ENCODE measurements at places on chromosomes 16 and 17. TPM values are rescaled to one million over a fixed set of nuclear protein-coding genes. Genes with fewer than 3 reads are reported as not detected.

PLD6 gene
- total RNA-seq = 6.7 TPM

FASN gene
- 142 TPM for total RNA-seq

NAGS gene
- 0.77 TPM for total RNA-seq

CCDC144A gene
- 1.4 TPM for total RNA-seq

TPSAB1 gene
- total RNA-seq = not detected

TP53TG3D gene
- 0.84 TPM for total RNA-seq

CCL4L2 gene
- not detected for total RNA-seq

PRSS22 gene
- total RNA-seq = 4.1 TPM

PRSS8 gene
- total RNA-seq = 0.27 TPM

SPATA32 gene
- 0.21 TPM for total RNA-seq

RNF43 gene
- 0.36 TPM for total RNA-seq

KREMEN2 gene
- total RNA-seq = 1.7 TPM

NEUROD2 gene
- not detected for total RNA-seq

MYOCD gene
- total RNA-seq = 3.0 TPM

SEPTIN1 gene
- total RNA-seq = 2.2 TPM

CCR7 gene
- 0.97 TPM for total RNA-seq

NECAB2 gene
- total RNA-seq = 3.7 TPM

TMEM92 gene
- total RNA-seq = 26.9 TPM

Data from A549 treated with DMSO at 1 μM for 4 hours (cell line).